ENCODE measurements at places on chromosomes 6 and 20.

DNA sequence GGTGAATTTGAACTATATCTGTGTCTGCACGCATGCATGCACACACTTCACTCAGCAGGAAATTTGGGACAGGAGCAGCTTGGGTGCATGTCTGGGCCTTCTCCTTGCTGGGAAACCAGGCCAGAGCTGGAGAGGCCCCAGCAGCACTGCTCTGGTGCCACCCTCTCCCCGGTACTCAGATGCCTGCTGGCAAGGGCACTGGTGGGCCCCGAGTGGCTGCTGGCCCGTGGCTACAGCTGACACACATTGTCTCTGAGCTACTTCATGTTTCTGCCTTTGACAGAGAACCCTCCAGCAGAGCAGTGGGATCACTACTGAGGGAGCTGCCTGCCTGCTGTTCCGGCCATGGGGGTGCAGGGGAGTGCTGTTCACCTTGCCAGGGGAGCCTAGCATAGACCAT lies 37.5 kb downstream of the DLGAP4 start:
- DNase-seq, result no peak

DNA sequence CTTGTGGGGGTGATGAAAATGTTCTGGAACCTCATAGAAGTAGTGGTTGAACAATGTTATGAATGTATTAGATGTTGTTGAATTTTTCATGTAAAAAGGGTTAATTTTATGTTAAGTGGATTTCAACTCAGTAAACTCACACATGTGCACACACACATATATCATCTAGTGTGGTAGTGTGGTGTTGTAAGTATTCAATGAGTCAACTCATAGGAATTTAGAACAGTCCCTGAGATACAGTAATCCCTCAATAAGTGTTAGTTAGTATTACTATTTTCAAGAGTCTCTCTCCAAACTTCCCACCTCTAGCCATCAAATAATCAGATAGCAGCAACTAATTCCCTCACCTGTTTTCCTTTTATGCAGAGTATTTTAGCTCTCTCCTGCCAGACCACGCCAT lies 563.1 kb upstream of the JARID2 start:
- DNase-seq, result no peak

DNA sequence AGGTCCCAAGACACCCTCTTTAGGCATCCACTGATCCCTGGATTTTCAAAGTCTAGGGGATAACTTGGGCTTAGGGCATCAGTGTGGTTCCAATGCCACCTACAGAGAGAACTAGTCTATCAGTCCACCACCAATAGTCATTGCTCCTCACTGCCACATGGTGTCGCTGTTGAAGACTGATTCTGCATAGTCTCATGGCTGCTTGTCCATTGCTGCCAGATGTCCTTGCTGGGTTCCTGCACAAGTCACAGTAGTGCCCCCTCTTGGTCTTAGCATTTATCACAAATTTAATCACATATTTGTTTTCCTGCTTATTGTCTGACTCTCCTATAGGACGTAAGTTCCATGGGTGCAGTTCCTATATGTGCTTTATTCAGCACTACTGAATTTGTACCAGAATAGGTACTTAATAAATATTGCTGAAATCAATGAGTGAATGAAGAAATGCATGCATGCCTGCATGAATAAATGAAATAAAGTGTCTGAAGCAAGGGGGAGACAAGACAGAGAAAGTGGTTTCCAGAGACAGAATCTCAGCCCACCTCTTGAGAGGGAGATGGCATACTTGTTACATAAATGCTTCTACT lies 45.9 kb upstream of the RALY start:
- DNase-seq, result peak; percentile 39

- peak; percentile 75 for DNase-seq
Measured at GRCh38 chr20:1802385-1803060, 92.7 kb upstream of the SIRPA start.

DNA sequence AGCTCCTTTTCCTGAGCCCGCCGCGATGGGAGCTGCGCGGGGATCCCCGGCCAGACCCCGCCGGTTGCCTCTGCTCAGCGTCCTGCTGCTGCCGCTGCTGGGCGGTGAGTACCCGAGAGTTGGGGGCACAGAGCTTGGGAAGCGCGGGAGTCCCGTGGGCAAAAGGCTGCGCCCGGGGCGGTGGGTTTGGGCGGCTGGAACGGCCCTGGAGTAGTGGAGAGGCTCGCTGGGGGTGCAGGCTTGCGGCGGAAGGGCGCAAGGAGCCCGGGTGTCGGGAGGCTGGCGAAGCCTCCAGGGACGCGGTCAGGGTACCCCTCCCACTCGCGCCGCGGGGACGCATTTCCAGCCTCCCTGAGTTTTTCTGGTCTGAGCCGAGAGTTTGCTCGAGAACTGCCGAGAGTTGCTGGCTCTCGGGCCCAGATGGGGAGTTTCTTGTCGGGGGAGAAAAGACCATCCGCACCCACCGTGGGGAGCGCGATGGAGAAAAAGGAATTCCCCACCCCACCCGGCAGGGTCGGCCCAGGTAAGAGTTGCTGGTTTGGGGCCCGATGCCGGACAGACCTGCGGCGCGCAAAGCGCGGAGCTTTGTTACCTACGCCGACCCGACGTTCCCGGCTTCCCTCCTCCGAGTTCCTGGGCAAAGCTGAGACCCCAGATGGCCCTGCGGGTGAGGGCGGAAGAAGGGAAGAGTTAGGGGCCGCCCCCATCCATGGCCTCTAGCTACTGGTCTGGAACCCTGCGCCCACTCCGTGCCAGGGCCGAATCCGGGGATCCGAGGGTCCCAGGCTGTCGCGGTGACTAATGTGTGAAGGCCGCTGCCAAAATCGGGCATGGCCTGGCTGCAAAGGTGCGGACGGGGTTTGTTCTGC lies 584 bp downstream of the PTK7 start:
- DNase-seq, result peak; percentile 58

DNA sequence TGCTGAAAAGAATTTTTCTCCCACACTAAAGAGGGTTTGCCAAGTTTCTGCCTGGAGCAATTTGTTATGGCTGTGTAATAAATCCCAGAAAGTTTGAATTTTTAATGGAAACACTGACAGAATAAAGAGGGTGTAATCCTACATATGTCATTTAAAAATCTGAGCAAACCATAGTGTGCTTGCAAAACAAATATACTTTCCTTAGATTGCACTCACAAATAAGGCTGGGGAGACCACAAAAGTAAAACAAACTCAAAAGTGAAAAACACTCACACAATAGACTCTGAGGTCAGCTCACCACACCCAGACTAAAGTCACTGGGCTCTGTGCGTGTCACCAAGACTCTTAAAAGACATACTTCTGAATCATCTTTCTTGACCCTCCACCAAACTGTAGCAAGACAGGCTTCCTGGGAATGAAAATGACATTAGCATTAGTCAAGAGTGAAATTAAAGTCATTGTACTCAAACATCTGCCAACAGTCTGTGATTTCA lies 4.8 kb upstream of the ATXN1 start:
- no peak for DNase-seq

DNA sequence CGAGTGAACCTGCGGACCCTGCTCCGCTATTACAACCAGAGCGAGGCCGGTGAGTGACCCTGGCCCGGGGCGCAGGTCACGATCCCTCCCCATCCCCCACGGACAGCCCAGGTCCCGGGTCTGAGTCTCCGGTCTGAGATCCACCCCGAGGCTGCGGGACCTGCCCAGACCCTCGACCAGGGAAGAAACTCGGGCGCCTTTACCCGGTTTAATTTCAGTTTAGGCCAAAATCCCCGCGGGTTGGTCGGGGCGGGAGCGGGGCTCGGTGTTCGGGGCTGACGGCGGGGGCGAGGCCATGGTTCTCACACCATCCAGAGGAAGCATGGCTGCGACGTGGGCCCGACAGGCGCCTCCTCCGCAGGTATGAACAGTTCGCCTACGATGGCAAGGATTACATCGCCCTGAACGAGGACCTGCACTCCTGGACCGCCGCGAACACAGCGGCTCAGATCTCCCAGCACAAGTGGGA lies 46.9 kb upstream of the TRIM26 start:
- DNase-seq, result no peak

All from NCI-H446 (cell line).